ENCODE measurements at places on chromosomes 1 and 21. TPM values are rescaled to one million over a fixed set of nuclear protein-coding genes. Genes with fewer than 3 reads are reported as not detected.

Gene C1orf167
- not detected for total RNA-seq

Gene KNCN
- total RNA-seq: not detected

Gene SH2D5
- total RNA-seq: 0.53 TPM

Gene VPS13D
- 91.6 TPM for total RNA-seq

Gene DENND2C
- total RNA-seq: 4.7 TPM

Gene LCE1B
- total RNA-seq: not detected

DNA sequence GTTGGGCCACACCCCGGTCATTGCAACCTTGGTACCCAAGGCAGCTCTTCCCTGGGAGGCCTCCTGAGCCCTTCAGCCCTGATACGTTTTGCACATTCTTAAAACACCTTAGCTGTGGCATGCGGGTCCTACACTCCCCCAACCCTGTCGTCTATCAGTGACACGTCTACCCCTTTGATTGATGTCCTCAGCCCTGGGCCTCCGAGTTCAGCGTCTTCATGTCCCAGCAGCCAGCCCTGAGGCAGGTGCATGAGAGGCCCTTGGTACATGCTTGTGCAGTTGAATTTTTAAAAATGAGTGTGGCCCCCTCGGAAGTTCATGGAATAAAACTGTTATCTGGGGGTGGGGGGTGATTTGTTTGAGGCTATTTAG is 38.9 kb upstream of the ADARB1 start:
- no peaks in the 10 kb centered on the region for H3K36me3 ChIP-seq
- no peak for DNase-seq
- H3K4me3 ChIP-seq: no peak overlapping the region
- H3K27me3 ChIP-seq: no peaks in the 10 kb centered on the region

DNA sequence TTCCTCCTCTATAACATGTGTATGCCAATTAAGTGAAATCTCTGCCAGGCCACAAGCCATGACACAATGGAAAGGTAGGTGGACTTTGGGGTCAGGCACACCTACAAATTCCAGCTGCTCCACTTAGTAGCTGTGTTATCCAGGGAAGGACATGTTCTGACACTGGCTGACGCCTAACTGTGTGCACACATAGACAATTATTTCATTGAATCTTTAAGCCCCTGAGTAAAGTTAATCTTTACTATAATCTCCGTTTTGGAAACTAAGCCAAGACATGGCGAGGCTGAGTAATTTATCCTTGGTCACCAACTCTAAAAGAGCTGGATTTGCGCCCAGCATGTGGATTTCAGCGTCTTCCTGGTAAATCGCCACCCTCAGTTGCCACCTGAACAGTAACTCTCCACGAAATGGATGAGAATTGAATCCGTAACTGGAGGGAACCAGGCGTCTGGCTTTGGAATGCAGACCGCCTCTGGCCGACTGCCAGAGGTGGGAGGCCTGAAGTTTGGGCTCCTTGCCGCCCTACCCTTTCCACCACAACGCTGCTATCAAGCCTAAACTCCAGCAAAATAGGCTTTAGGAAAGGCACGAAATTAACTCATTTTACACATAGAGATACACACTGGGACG is 888 bp upstream of the SNRPE start:
- H3K27ac ChIP-seq: no peak overlapping the region
- H3K4me3 ChIP-seq: peak overlapping the region; percentile 56
- no peaks in the 10 kb centered on the region for H3K36me3 ChIP-seq
- H3K4me1 ChIP-seq: peaks cover 12% of the 10 kb centered on the region
- no peaks in the 10 kb centered on the region for H3K27me3 ChIP-seq

GRCh38 chr1:157195521-157196244 is 57.5 kb upstream of the ETV3 start:
- no peak overlapping the region for H3K4me3 ChIP-seq
- no peak for DNase-seq
- H3K27ac ChIP-seq: no peak overlapping the region
- H3K27me3 ChIP-seq: peaks cover 20% of the 10 kb centered on the region
- H3K4me1 ChIP-seq: no peaks in the 10 kb centered on the region

GRCh38 chr1:201006450-201006849 is 17.1 kb downstream of the KIF21B start:
- H3K4me1 ChIP-seq: no peaks in the 10 kb centered on the region
- H3K27ac ChIP-seq: no peak overlapping the region
- H3K36me3 ChIP-seq: no peaks in the 10 kb centered on the region
- no peaks in the 10 kb centered on the region for H3K27me3 ChIP-seq
- no peak for DNase-seq

DNA sequence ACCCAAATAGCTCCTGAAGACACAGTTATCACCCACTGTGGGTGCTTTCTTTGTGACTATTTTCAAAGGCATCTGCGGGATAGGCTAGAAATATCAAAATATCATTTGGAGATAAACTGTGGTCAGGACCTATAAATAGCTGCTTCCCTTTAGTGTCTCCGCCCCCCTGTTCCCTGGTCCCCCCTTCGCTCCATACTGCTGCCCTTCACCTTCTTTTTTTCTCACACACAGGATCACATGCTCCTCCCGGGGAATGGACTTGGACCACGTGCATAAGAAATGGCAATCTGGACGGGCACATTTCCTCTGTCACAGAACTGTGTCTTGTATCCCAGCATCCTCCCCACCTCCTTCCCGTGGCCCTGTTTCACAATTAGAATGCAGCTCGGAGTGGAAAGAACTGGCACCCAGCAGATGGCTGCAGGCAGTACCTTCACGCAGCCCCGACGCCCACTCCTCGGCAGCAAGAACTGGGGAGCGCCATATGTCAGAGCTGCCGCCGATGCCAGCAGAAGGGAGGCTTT is 68.8 kb upstream of the SSX2IP start:
- DNase-seq: no peak
- no peaks in the 10 kb centered on the region for H3K27me3 ChIP-seq
- H3K4me1 ChIP-seq: no peaks in the 10 kb centered on the region
- H3K36me3 ChIP-seq: no peaks in the 10 kb centered on the region

DNA sequence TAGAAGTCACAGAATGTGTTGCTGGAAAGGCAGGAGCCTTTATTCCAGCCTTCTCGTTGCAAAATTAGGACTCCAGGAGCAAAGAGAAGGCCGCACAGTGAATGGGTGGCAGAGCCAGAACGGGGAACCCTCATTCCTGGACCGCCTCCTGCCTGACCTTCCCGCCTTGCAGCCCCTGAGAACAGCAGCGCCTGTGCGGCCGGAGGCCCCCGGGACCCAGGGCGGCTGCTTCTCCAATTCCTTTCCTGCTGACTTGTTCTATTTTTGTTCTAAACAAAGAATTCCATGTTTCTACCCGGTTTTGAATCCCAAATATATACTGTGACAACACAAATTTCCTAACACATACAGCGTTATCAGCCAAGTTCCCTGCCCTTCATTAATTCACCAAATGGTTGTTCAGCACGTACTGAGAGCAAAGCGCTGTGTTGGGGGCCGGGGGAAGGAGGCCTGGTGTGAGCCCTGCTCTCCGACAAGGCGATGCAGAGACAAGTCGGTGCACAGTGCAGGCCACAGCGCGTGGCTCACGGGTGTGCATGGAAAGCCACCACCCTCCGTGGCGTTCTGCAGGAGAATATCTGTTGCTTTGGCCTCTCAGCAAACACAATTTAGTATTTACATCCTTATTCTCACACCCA is 31.9 kb upstream of the COL6A2 start:
- H3K36me3 ChIP-seq: no peaks in the 10 kb centered on the region
- H3K4me1 ChIP-seq: peaks cover 4% of the 10 kb centered on the region
- H3K27me3 ChIP-seq: peaks cover 44% of the 10 kb centered on the region
- H3K27ac ChIP-seq: peak overlapping the region; percentile 77

- DNase-seq: no peak
- peaks cover 56% of the 10 kb centered on the region for H3K4me1 ChIP-seq
- H3K4me3 ChIP-seq: no peak overlapping the region
These were observed 41.4 kb upstream of the CCDC190 start for GRCh38 chr1:162902416-162902815.

GRCh38 chr1:27563591-27564471 is 40.1 kb downstream of the AHDC1 start:
- peak; percentile 89 for DNase-seq
- peak overlapping the region; percentile 100 for H3K27ac ChIP-seq
- H3K36me3 ChIP-seq: no peaks in the 10 kb centered on the region
- peak overlapping the region; percentile 51 for H3K4me3 ChIP-seq
- H3K4me1 ChIP-seq: peaks cover 79% of the 10 kb centered on the region

DNA sequence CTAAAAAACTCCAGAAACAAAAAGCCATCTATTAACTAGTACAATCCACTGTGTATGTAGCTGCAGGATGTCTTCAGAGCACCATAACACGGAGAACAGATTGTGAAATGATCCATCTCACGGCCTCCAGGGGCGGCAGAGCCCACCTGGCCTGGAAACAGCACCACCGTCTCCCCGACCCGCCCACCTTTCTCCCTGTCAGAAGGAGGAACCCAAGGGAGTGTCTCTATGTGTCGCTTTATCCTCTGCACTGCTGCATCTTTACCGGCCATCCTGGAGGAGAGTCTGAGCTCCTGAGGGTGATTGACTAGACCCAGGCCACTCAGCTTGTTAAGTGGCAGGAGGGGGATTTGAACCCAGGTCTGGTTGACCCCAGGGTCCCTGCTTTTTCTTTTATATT is 405.0 kb downstream of the MATN1 start:
- H3K36me3 ChIP-seq: no peaks in the 10 kb centered on the region
- no peak overlapping the region for H3K27ac ChIP-seq
- no peak for DNase-seq
- no peaks in the 10 kb centered on the region for H3K4me1 ChIP-seq

- no peak for DNase-seq
- H3K36me3 ChIP-seq: no peaks in the 10 kb centered on the region
- no peaks in the 10 kb centered on the region for H3K27me3 ChIP-seq
- H3K27ac ChIP-seq: no peak overlapping the region
These were observed 75.2 kb downstream of the AXDND1 start for GRCh38 chr1:179440971-179441370.

DNA sequence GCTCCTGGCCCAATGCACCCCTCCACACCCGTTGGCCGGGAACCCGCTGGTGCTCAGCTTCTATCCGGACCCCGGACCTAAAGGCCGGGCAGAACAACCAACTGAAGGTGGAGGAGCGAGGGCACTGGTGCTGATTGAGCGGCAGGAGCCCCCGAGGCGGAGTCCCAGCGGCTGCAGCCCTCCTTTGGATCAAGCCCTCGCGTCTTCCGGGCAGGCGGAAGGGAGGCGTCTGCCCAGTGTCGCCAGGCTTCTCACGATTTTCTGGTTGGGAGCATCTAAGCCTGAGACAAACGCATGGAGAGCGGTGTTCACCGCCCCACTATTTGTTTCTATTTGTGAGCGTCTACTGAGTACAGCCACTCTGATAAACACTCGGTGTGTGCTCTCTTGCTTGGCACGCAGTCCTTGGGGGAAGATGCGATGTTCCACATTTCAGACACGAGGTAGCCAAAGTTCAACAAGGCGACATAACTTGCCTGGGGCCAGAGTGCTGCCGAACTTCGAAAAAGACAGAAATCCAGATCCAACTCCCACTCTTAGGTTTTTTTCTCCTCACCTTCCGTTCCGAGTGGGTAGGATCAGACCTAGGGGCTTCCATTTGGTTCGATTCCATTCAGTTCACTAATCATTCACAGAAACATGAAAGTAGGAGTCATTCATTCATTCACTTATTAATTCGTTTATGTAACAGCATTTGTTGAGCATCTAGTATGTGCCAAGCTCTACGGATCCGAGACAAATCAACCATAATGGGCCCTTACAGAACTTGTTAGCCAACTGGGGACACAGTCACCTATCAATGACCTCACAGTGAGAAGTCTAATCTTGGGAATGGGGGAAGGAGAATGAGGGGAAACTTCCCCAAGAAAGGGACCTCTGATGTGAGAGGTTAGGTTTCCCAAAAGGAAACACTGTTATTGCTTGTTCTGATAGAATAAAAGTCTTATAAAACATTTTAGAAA is 4.9 kb upstream of the DMRTA2 start:
- H3K4me1 ChIP-seq: peaks cover 27% of the 10 kb centered on the region
- no peaks in the 10 kb centered on the region for H3K36me3 ChIP-seq
- DNase-seq: no peak
- H3K27ac ChIP-seq: no peak overlapping the region
- H3K27me3 ChIP-seq: peaks cover 93% of the 10 kb centered on the region
- peak overlapping the region; percentile 24 for H3K4me3 ChIP-seq

GRCh38 chr21:43719748-43720538 is 1.0 kb downstream of the PDXK start:
- no peaks in the 10 kb centered on the region for H3K27me3 ChIP-seq
- H3K4me3 ChIP-seq: peak overlapping the region; percentile 61
- no peak for DNase-seq
- peak overlapping the region; percentile 82 for H3K27ac ChIP-seq
- no peaks in the 10 kb centered on the region for H3K36me3 ChIP-seq
- peaks cover 18% of the 10 kb centered on the region for H3K4me1 ChIP-seq

DNA sequence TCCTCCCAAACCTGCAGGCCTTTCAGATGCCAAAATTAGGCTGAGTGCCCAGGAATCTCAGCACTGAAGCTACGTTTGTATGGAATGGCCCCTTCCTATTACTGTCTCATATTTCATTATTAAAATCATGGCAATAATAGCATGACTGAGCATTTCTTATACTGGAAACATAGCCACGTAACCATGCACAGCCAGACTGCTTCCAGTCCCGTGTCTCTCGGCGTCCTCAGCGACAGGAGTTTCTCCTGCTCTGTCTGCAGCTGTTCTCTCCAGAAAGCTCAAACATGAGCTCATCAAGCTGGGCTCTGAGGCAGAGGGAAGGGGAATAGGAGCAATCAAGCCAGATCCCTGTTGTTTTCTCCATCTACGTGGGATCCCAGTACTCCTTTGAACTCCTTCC is 104.0 kb downstream of the CDC7 start:
- no peaks in the 10 kb centered on the region for H3K4me1 ChIP-seq
- no peak overlapping the region for H3K27ac ChIP-seq
- H3K27me3 ChIP-seq: no peaks in the 10 kb centered on the region
- no peaks in the 10 kb centered on the region for H3K36me3 ChIP-seq
- DNase-seq: no peak
- H3K4me3 ChIP-seq: no peak overlapping the region

- no peaks in the 10 kb centered on the region for H3K4me1 ChIP-seq
- no peaks in the 10 kb centered on the region for H3K27me3 ChIP-seq
- H3K4me3 ChIP-seq: no peak overlapping the region
- H3K36me3 ChIP-seq: no peaks in the 10 kb centered on the region
- DNase-seq: no peak
- H3K27ac ChIP-seq: no peak overlapping the region
These were observed 262.5 kb upstream of the ZP4 start for GRCh38 chr1:238153253-238153652.

- H3K4me3 ChIP-seq: no peak overlapping the region
- no peak overlapping the region for H3K27ac ChIP-seq
- no peak for DNase-seq
- no peaks in the 10 kb centered on the region for H3K27me3 ChIP-seq
- H3K36me3 ChIP-seq: peaks cover 16% of the 10 kb centered on the region
- H3K4me1 ChIP-seq: no peaks in the 10 kb centered on the region
These were observed 26.1 kb downstream of the CD58 start for GRCh38 chr1:116544588-116545358.

Data from gastrocnemius medialis (tissue), 4 donors.